Glutamatergic neuron (in vitro differentiated cells): ENCODE measurements at places on chromosomes 6 and 20. TPM values are rescaled to one million over a fixed set of nuclear protein-coding genes. Genes with fewer than 3 reads are reported as not detected.

- DNase-seq, result no peak
Observed at GRCh38 chr6:156974830-156975261, 197.7 kb downstream of the ARID1B start.

- DNase-seq, result no peak
Observed at GRCh38 chr6:116963972-116964371, 86.9 kb downstream of the RFX6 start.

DNA sequence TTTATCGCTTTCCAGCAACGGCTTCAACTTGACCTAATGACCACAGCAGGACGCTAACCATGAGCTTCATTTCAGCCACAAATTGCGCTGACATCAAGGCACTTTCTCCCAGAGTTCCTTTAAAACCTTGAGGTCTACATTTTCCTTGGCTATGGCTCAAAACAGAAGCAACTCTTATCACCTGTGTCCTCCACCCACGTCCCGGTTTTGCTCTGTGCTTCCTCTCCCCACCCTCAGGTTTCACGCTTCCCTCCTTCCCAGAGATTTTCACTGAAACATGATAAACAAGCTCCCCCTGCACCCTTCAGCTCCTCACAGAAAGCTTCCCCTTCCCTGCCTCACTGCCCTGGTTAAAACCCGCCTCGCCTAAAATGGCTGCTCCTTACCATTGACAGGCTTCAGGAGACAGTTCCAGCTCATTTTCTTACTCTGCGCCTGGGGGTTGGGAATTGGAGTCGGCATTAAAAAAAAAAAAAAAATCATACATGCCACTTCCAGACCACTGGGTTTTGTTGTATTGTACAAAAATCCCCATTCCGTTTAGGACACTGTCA is 229.5 kb downstream of the UBE3D start:
- no peak for DNase-seq

GRCh38 chr6:11754625-11755271 is 23.9 kb downstream of the ADTRP start:
- DNase-seq, result no peak

GRCh38 chr6:50905297-50905696 is 86.6 kb downstream of the TFAP2B start:
- DNase-seq, result no peak

GRCh38 chr6:25165177-25165576 is 114.0 kb upstream of the CARMIL1 start:
- no peak for DNase-seq

Gene NUP153
- 34.2 TPM for total RNA-seq

Gene ADGB
- total RNA-seq, result not detected

Gene DACT2
- total RNA-seq, result 0.22 TPM

Gene RIPK1
- total RNA-seq, result 10.6 TPM
